ENCODE measurements at places on chromosomes 1 and 21.

DNA sequence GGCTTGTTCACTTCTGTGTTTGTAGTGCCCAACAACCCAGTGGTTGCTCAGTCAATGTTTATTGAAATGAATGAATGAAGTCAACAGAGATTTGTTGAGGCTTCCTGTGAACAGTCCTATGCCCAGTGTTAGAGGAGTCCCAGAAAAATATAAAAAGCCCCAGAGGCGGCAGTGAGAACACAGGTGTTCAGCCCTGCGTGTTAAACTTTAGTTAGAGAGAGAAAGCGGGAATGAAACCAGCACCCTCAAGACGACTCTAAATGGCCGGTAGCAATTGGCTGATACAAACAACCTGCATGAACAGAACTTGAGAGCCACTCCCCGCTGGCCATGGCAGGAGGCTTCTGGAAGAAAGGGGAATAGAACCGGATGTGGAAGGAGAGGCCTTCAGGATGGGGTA lies 22.6 kb downstream of the TMEM51 start:
- DNase-seq: no peak

DNA sequence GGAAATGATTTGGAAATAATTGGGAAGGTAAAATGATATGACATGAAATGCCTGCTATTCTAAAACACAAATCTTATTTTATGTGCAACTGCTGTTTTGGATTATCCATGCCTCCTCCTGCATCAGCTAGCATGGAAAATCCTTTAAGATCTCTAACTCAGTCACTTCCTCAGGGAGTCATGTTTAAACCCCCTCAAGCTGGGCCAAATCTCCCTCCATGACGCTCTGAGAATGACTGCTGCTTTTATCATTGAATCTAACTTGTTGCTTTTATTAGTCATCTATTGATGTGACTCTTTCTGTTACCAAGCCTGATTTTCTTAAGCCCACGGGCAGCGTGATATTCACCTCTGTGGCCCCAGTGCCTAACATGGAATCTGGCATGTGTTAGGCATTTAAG lies 324.8 kb downstream of the DISC1 start:
- DNase-seq: peak; percentile 75

- no peak for DNase-seq
Observed at GRCh38 chr1:28306301-28306949, 22.4 kb upstream of the MED18 start.

DNA sequence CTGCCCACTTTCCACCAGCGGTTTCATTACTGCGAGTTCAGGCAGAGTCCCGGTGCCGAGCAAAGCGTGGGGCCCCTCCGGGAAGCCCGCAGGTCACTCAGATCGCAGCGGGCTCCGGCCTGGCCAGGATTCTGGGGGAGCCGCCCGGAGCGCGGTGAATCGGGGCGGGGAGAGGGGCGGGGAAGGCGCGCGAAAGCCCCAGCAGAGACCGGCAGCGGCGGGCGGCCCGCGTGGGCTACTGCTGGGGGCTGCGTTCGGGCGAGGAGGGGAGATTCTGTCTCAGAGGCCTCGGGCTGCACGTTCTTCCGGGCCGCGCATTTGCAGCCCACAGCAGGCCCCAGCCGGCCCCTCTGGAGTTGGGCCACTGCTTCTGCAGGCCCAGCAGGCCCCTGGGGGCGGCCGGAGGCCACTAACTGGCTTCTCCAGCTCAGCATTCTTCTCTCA lies 64.7 kb downstream of the SCCPDH start:
- no peak for DNase-seq

GRCh38 chr1:197919346-197920066 lies 2.3 kb downstream of the LHX9 start:
- peak; percentile 33 for DNase-seq

DNA sequence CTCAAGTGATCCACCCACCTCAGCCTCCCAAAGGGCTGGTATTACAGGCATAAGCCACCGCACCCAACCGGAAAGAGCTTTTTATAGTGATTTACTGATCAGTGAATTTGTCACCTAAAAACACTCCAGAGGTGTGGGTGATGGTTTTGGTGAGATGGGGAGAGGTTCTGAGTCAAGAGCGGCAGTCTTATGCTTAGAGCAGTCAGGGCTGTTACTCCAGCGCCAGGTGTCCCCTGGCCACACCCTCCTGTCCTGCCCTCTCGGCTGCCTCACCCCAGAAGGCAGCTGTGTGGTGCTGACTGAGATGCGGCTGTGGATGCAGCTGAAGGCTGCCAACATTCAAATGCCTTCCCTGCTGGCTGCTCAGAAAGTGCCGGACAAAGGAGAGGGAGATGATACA lies 94.5 kb upstream of the LPGAT1 start:
- no peak for DNase-seq

- peak; percentile 34 for DNase-seq
Observed at GRCh38 chr1:151790940-151791651, 796 bp upstream of the TDRKH start.

DNA sequence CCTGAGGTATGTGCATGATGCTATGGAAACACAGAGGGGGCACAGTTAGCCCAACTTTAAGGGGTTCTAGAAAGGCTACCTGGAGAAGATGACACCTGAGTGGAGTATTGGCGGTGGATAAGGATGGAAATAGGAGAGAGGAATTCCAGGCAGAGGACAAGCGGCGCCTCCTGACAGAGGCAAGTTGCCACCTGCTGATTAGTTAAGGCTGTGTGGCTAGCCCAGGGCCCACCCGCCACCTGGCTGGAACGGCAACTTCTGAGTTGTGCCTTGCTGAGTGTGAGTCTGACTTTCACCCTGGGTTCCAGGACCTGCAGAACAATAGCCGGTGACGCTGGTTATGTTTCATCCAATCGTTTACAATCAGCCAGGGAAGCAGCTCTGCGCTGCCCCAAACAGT lies 126.9 kb upstream of the LMO4 start:
- DNase-seq: no peak

Measured in EH (cell line).